Stimulated activated CD4-positive, alpha-beta T cell treated with anti-CD3 and anti-CD28 coated beads, Interleukin-2, amount 100 ng/mL, for 4 hours (primary cell): ENCODE measurements at places on chromosomes 11 and 22.

GRCh38 chr11:69683764-69684333 is 8.7 kb upstream of the LTO1 start:
- DNase-seq, result no peak

DNA sequence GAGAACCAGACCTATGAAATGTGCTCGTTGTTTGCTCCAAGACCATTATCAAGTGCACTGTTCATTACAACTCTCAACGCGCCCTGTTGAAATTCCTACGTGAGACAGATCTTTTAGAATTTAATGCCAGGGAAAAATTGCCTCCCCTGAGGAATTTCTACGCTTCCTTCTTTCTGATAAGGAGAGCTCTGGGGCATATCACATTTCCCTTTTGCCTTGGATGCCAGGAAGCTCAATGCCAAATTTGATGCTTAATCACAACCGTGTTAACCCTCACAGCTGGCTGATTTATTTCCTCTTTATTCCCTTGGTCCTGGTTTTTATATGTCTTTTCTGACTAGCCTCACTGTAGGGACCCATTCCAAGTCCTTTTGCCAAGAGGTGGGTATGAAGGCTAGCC is 109.4 kb downstream of the MICAL2 start:
- DNase-seq, result no peak

GRCh38 chr11:130831506-130831905 is 84.8 kb downstream of the SNX19 start:
- DNase-seq, result no peak

DNA sequence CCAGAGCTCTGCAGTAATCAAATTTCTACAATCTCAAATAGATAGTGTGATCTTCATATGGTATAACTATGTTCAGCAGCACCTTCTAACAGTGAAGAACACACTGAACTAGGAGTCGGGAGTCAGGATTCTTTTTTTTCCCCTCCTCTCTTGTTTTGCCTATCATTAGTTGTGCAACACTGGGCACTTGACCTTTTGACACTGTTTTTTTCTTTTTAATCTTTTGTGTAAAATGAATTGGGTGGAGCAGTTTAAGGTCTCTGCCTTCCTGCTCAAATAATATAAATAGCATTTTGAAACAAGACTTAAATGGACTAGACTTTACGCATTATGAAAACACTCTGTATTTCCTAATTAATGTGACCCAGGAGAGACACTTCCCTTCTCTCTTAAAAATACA is 39.7 kb downstream of the CTSC start:
- no peak for DNase-seq
